Right renal pelvis (tissue), 4 donors: ENCODE measurements at places on chromosomes 5 and 9.

- DNase-seq: no peak
These were observed 70.2 kb downstream of the BASP1 start for GRCh38 chr5:17287501-17288155.

GRCh38 chr5:96243862-96244261, 189.2 kb downstream of the PCSK1 start:
- DNase-seq: no peak

- DNase-seq: no peak
These were observed 412.9 kb downstream of the ZSWIM6 start for GRCh38 chr5:61744690-61745619.

DNA sequence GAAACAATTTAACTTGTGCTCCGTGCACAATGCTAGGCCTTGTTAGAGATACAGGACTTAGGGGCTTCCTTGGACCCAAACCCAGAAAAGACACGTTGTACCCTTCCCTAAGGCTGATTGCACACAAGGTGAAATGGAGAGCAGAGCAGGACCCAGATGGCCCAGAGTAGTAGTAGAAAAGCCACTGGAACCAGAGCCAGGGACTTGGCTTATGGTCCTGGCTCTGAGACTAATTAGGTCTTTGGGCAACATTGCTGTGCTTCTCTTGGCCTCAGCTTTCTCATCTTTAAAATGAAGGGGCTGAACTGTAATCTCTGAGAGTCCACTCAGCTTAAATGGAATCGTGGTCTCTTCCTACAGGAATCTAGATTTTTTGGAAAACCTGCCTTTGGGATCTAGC, 42.3 kb downstream of the EBF1 start:
- no peak for DNase-seq

- no peak for DNase-seq
These were observed 162.6 kb upstream of the ADAMTS16 start for GRCh38 chr5:4977416-4978110.

DNA sequence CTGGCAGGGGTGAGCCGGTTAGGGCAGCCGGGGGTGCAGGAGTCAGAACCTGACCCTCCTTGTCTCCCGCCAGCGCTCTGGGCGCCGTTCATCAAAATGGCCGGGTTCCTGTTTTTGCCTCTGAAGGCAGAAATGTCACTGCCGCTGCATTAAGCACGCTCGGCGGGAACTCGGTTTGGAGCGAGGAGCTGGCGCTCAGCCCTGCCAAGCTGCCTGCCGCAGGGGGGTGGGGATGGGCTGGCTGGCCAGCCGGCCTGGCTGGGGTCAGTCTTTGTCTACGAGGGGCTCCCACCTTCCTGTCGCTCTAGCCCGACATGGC, 63.7 kb downstream of the CXXC5 start:
- no peak for DNase-seq

GRCh38 chr5:169703813-169704212, 66.7 kb downstream of the DOCK2 start:
- no peak for DNase-seq

DNA sequence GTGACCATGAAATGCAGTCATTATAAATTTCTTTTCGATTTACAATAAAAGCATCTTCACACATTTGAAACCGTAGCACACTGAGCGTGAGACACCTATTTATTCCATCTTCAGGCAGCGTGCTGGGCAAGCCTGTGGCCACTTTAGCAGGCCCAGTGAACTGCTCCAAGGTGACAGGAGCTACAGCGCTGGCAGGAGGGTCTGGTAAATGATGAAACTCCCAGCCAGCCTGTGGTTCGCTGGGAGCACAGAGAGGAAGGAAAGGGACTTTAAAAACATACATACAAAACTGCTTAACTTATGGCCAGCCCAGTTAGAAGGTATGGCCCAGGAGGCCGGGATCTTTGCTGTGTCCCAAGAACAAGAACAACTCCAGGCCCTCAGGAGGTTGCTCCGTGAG, 5.1 kb downstream of the RAPGEF1 start:
- no peak for DNase-seq

- no peak for DNase-seq
These were observed 52.7 kb upstream of the IFNK start for GRCh38 chr9:27471366-27471765.
